ENCODE measurements at places on chromosomes 3 and 15.

GRCh38 chr3:119443179-119443578 lies 20.2 kb downstream of the TMEM39A start:
- no peak overlapping the region for H3K4me3 ChIP-seq
- H3K36me3 ChIP-seq = no peaks in the 10 kb centered on the region
- H3K27ac ChIP-seq = no peak overlapping the region
- no peak for DNase-seq

GRCh38 chr15:64536244-64536836 lies 76.0 kb downstream of the ZNF609 start:
- no peaks in the 10 kb centered on the region for H3K4me1 ChIP-seq
- H3K27ac ChIP-seq = no peak overlapping the region
- no peak overlapping the region for H3K4me3 ChIP-seq
- H3K36me3 ChIP-seq = no peaks in the 10 kb centered on the region

DNA sequence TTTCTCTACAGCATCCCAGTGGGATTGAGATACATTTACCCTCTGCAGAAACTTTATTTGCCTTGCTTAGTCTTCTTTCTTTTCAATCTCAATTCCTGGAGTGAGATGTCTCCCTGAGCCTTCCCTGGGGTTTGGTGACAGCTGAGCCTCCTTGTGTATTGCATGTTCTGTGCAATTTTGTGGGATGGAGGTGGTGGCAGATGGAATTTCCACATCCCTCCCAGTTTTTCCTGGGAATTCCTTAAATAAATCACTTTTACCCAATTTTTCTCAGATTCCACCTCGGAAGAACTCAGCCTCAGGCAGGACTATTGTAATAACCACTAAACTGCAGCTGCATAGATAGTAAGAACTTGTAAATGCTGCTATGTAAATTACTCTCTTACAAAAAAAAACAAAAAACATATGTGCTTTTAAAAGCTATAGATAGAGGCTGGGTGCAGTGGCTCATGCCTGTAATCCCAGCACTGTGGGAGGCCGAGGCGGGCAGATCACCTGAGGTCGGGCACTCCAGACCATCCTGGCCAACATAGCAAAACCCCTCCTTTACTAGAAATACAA lies 88.5 kb upstream of the ABHD17C start:
- no peaks in the 10 kb centered on the region for H3K36me3 ChIP-seq
- H3K4me3 ChIP-seq = no peak overlapping the region
- H3K4me1 ChIP-seq = no peaks in the 10 kb centered on the region

DNA sequence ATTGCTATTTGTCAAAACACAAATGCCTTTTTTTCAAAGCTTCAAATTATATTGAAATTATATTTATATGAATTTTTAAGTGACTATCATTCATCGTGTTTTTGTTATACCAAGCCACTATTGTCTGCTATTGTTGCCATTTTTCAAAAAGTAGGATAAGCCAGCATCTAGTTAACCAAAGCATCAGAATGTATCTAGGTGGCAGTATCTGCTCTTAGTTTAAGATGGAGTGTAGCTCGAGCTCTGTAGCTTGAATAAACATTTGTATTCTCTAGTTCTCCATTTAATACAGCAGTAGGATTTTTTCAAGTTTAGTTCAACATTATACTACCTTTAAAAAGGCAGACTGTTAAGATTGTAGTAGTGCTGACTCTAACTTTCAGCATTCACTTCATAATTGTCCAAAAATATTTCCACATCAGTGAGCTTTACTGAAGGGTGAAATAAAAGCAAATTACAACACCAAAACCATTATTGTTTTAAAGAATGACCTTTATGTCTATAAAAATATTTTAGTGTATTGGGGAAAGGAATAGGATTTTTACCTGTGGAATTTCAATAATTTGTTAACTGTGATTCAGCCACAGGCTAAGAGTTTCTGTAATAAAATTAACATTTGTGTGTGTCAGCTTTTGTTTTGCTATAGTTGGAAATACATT lies 19.6 kb upstream of the C15orf61 start:
- H3K36me3 ChIP-seq = no peaks in the 10 kb centered on the region
- no peaks in the 10 kb centered on the region for H3K4me1 ChIP-seq
- no peaks in the 10 kb centered on the region for H3K27me3 ChIP-seq
- DNase-seq = no peak
- H3K4me3 ChIP-seq = no peak overlapping the region
- H3K27ac ChIP-seq = no peak overlapping the region

- H3K27ac ChIP-seq = no peak overlapping the region
- no peak for DNase-seq
- H3K27me3 ChIP-seq = no peaks in the 10 kb centered on the region
- no peaks in the 10 kb centered on the region for H3K36me3 ChIP-seq
- H3K4me3 ChIP-seq = no peak overlapping the region
Observed at GRCh38 chr3:62134061-62134496, 239.3 kb downstream of the FEZF2 start.

- H3K36me3 ChIP-seq = no peaks in the 10 kb centered on the region
- no peak for DNase-seq
- no peak overlapping the region for H3K27ac ChIP-seq
- H3K4me1 ChIP-seq = no peaks in the 10 kb centered on the region
- no peaks in the 10 kb centered on the region for H3K27me3 ChIP-seq
Observed at GRCh38 chr15:70765504-70766281, 2.3 kb upstream of the UACA start.

GRCh38 chr3:138942861-138943623 lies 3.9 kb downstream of the FOXL2 start:
- no peak overlapping the region for H3K4me3 ChIP-seq
- no peak overlapping the region for H3K27ac ChIP-seq
- DNase-seq = no peak
- peaks cover 10% of the 10 kb centered on the region for H3K4me1 ChIP-seq
- H3K27me3 ChIP-seq = peaks cover 75% of the 10 kb centered on the region
- H3K36me3 ChIP-seq = no peaks in the 10 kb centered on the region

DNA sequence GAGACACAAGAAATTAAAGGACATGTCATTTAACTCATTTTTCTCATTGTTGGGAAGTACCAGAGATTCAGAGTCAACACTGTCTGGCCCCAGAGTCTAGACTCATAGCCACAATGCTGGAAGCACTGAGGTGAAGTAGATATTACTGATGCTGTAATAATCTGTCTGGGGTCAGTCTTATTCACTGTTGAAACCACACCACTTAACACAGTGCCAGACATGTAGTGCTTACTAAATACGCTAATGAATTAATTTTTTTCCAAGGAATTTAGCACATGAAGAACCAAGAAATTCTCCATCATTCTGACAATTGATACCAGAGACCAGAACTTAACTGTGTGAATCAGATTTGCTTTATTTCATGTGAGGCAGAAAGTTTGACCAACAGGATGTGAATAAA lies 150.8 kb upstream of the STAC start:
- DNase-seq = no peak
- no peaks in the 10 kb centered on the region for H3K4me1 ChIP-seq
- H3K36me3 ChIP-seq = no peaks in the 10 kb centered on the region
- no peak overlapping the region for H3K4me3 ChIP-seq

All from prostate gland (tissue), 2 donors.